HepG2 (cell line): ENCODE measurements at places on chromosomes 12 and 14. TPM values are rescaled to one million over a fixed set of nuclear protein-coding genes. Genes with fewer than 3 reads are reported as not detected.

PLEKHG3 gene
- total RNA-seq, result 9.5 and 9.8 TPM in 2 replicates

GRCh38 chr12:77429426-77429825, 364.1 kb upstream of the E2F7 start:
- DNase-seq, result no peak

GRCh38 chr14:92495027-92495426, 18.6 kb upstream of the RIN3 start:
- no peak for DNase-seq

DNA sequence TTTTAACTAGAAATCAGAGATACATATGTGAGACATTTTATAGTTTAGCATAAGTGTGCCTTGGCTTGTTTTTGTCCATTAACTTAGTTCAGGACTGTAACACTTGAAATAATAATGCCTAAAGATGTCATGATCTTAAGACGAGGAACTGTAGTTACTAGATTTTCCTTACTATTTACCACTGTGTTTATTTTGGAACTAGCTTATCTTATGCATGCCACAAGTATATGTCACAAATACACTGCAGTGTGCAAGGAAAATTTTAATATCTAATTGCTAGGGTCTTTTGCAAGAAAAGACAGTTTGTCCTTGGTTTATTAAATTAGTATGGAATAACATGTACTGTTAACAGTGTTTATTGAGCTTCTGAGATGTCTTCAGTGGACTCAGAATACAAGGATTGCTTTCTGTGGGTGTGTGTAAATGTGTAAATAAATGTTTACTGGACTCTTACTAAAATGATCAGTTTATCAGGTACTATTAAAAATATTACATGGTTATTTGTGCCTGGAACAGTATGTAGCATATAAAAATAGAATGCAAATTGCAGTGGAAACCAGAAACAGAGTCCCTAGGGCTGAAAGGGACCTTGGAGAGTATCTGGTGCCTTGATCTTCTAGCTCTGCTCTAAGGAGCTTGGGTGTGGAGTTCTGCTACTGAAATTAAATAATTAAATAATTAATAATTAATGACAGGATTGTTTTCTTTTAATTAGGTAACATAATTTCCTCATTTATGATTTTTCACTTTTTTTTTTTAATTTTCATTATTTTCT, 58.1 kb downstream of the FGD4 start:
- DNase-seq, result no peak

FBRSL1 gene
- total RNA-seq, result 3.7 and 7.9 TPM in 2 replicates

DNA sequence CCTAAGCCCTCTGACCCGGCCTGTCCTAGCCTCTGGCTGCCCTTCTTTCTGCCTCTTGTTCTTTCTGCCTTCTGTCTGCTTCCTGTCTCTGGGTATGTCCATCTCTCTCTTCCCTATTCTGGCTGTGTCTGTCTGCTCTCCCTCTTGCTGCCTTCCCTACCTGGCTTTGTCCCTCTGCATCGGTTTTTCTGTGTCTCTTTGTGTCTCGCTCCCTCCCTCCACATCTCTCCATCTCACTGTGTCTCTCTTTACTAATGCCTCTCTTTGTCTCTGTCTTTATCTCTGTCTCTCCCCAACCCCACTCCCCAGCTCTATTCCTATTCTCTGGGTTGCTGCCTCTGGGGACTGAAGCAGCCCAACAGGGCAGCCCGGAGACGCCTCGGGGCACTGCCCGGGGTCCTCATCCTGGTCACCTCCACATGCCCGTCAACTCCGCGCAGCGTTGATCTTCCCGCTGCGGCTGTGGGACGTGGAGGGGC, 10.1 kb downstream of the SHMT2 start:
- DNase-seq, result no peak

DNA sequence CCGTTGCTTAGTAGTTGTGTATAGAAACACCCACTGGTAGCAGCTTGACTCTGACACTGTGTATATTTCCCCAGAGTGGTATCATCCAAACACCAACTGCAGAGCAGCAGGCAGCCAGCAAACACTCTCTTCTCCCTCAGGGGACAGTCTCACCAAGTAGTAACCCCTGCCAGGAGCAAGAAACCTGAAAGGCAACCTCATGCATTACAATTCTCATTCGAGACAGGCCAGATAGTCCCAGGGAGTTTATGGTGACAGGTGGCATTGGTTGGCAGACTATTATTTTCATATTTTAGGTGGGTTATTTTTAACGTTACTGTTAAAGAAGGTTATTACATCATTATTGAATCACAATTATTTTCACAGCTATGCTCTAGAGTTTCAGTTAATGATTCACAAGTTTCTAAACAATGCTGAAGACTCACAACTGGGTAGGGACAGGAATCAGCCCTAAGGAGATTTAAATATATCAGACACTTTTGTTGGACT, 222.8 kb downstream of the EGLN3 start:
- DNase-seq, result no peak

GRCh38 chr12:77979597-77980250, 149.0 kb downstream of the NAV3 start:
- no peak for DNase-seq
